ENCODE measurements at places on chromosomes 6 and 20. TPM values are rescaled to one million over a fixed set of nuclear protein-coding genes. Genes with fewer than 3 reads are reported as not detected.

GRCh38 chr6:25942561-25943147 lies 12.2 kb upstream of the SLC17A2 start:
- no peak for DNase-seq
- H3K36me3 ChIP-seq, result no peaks in the 10 kb centered on the region
- no peaks in the 10 kb centered on the region for H3K27me3 ChIP-seq
- H3K27ac ChIP-seq, result no peak overlapping the region
- H3K4me3 ChIP-seq, result no peak overlapping the region

DNA sequence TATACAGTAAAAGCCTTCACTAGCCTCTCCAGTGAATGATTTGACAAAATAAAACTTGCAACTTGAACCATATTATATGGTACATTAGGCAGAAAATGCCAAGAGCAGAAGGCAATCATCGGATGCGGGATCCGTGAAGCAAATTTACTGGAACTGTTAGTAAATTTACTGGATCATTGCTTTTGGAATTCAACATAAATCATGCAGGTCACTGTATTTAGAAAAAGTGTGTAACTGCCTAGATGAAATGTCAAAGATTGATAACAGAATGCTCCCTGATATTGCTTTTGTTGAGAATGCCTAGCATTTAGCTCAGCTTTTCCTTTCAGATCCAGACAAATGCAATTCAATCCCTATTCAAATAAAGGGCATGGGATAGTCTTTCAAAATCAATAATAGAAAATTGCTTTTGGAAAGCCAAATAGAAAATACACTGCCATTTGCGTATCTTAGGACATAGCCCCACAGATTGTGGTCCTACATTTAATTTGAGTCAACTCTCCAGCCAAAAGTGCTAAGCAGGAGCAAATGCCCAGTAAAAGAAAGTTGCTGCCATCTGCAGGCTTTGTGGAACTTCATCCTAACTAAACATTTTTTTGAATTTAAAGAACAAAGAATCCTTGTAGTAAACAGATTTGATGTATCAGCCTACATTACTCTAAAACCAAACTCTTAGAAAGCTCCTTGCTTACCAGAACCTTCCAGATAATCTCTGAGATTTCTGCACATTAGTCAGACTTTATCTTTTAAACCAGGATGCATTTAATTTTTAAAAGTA lies 109.5 kb upstream of the HSF2 start:
- no peak overlapping the region for H3K27ac ChIP-seq
- DNase-seq, result no peak
- H3K4me1 ChIP-seq, result no peaks in the 10 kb centered on the region
- no peaks in the 10 kb centered on the region for H3K36me3 ChIP-seq
- no peaks in the 10 kb centered on the region for H3K27me3 ChIP-seq
- H3K4me3 ChIP-seq, result no peak overlapping the region

DNA sequence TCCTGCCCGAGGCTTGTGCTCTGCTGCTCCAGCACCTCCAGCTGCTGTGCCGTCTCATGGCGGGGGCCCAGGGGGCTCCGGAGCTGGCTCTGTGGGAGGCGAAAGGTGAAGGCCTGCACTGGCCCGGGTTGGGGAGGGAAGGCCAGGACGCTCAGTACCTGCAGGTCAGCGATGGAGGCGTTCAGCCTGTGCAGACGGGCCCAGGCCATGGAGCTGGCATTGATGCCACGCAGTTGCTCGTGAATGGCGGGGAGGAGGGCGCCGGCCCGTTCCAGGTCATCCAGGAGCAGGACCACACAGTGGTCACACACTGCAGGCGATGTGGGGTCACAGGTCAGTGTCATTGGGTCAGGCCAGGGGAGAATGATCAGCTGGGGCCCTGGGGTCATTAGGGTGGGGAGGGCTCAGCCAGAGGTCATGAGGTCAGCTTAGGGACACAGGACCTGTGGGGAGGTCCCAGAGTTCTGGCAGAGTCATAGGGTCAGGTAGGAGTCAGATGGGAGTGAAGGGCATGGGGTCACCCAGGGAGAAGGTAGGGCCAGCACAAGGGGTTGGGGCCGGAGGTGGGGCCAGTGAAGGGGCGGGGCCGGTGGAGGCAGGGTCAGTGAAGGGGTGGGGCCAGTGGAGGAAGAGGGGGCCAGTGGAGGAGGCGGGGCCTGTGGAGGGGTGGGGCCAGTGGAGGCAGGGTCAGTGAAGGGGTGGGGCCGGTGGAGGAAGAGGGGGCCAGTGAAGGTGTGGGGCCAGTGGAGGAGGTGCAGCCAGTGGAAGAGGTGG lies 18.0 kb downstream of the ADRM1 start:
- H3K4me3 ChIP-seq, result no peak overlapping the region
- H3K36me3 ChIP-seq, result no peaks in the 10 kb centered on the region
- no peaks in the 10 kb centered on the region for H3K27me3 ChIP-seq
- DNase-seq, result no peak

- H3K27me3 ChIP-seq, result no peaks in the 10 kb centered on the region
- H3K27ac ChIP-seq, result no peak overlapping the region
- no peaks in the 10 kb centered on the region for H3K4me1 ChIP-seq
Observed at GRCh38 chr6:31896856-31897611, 464 bp downstream of the EHMT2 start.

- H3K27ac ChIP-seq, result no peak overlapping the region
- no peaks in the 10 kb centered on the region for H3K27me3 ChIP-seq
- H3K4me1 ChIP-seq, result no peaks in the 10 kb centered on the region
- DNase-seq, result no peak
- no peaks in the 10 kb centered on the region for H3K36me3 ChIP-seq
Observed at GRCh38 chr6:134979142-134979541, 29.2 kb upstream of the ALDH8A1 start.

- no peak overlapping the region for H3K4me3 ChIP-seq
- no peaks in the 10 kb centered on the region for H3K27me3 ChIP-seq
- no peak for DNase-seq
- H3K27ac ChIP-seq, result no peak overlapping the region
- H3K36me3 ChIP-seq, result no peaks in the 10 kb centered on the region
Observed at GRCh38 chr20:40803381-40803780, 114.3 kb upstream of the MAFB start.

GRCh38 chr6:151803743-151804142 lies 3.7 kb upstream of the ESR1 start:
- no peak for DNase-seq
- H3K36me3 ChIP-seq, result no peaks in the 10 kb centered on the region
- no peak overlapping the region for H3K27ac ChIP-seq
- no peaks in the 10 kb centered on the region for H3K27me3 ChIP-seq
- H3K4me3 ChIP-seq, result no peak overlapping the region

DNA sequence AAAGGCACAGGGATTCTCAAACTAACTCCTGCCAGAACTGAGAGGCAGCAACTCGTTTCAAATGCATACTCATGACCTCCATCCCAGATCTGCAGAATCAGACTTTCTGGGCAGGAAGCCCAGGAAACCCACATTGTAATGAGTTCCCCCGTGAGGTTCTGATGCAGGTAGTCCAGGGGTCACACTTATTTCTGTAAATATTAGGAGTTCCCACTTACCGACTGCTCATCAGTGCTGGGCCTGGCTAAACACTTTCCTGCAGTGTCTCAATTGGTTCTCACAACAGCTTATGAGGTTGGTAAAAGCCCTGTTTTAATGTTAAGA lies 11.6 kb downstream of the DUSP15 start:
- no peaks in the 10 kb centered on the region for H3K4me1 ChIP-seq
- H3K4me3 ChIP-seq, result no peak overlapping the region
- DNase-seq, result no peak
- H3K27ac ChIP-seq, result no peak overlapping the region
- no peaks in the 10 kb centered on the region for H3K36me3 ChIP-seq

DNA sequence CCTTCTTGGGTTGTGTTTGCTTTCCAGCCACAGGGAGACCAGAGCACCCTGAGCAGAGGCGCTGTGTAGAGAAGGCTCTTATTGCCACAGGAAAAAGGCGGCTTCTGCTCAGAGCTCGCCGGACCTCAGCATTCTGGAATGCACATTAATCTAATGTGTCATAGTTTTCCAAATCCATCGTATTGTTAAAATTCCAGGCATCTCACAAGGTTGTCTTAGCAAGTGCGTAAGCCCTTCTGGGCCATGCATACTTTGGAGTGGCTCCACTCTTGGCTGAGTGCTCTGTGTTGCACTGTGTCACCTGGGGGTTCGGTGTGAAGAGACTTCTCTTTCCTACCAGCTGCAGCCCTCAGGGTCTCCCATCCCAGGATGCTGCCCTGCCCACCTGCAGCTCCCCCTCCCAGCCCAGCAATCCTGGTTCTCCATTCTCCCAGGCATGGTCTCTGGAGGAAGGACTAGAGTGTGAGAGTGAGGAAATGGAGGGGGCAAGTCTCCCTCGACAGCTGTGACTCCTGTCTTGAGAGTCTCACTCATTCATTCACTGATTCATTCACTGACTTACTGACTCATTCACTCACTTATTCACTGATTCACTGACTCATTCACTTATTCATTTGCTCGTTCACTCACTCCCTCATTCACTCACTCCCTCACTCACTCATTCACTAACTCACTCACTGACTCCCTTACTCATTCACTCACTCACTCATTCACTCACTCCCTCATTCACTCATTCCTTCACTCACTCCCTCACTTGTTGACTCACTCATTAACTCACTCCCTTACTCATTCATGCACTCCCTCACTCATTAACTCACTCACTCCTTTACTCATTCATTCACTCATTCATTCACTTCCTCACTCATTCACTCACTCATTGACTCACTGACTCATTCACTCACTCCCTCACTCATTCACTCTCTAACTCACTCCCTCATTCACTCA lies 83.7 kb upstream of the MPC1 start:
- no peaks in the 10 kb centered on the region for H3K27me3 ChIP-seq
- H3K27ac ChIP-seq, result peak overlapping the region; percentile 65

DNA sequence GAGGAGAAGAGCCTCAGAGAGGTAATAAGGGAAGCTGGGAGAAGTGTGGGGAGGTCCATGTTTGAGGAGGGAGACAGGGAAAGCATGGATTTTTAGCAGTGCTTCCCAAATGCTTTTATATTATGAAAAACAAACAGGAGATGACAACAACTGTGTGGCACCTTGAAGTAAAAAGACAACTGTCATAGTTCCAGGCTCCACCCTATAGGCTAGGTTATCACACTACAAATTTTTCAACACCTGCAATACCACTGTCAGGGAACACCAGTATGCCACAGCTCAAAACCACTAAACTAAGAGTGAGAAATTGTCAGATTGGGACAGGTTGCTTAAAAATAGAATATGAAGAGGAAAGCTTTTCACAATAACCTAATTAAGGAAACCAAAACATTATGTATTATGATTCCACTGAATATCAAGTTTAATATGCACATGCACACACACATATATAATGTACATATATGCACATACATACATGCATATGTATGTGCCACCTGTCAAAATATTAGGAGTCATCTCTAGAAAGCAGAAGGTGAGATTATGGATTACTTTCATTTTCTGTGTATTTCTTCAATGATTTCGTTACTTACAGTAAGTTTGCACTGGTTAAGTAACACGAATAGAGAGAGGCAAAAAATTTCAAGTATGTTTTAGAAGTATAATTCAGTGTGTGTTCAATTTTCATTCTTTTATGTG lies 261.2 kb downstream of the PTPRK start:
- no peaks in the 10 kb centered on the region for H3K36me3 ChIP-seq
- H3K27ac ChIP-seq, result no peak overlapping the region
- no peak overlapping the region for H3K4me3 ChIP-seq

GRCh38 chr20:23782366-23782983 lies 31.7 kb upstream of the CST1 start:
- no peak overlapping the region for H3K27ac ChIP-seq
- DNase-seq, result no peak
- no peaks in the 10 kb centered on the region for H3K4me1 ChIP-seq
- no peak overlapping the region for H3K4me3 ChIP-seq
- H3K36me3 ChIP-seq, result no peaks in the 10 kb centered on the region

DNA sequence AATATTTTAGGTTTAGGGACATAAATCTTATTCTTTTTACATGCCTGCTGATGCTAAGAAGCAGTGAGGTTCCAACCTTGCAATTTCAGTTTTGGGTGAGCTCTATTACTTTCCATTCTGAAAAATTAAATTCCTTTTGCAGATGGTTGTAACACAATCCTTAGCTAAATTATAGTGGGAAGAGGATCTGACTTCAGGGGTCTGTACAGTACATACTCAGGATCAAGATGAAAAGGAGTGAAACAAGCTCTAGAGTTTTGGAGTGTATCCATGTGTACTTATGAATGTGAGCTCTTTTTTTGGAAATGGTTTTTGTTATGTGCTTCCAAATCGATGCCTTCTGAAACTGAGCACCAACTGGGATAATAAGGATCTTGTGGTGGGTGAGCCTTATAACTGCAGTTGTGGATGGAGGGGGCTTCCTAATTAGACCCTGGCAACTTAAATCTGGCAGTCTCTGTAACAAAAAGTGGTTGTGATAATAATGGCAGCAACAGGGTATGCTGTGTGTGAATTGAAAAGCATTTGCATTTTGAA lies 218.8 kb upstream of the MAP3K7 start:
- H3K4me1 ChIP-seq, result no peaks in the 10 kb centered on the region
- no peak for DNase-seq
- H3K27me3 ChIP-seq, result no peaks in the 10 kb centered on the region
- H3K27ac ChIP-seq, result no peak overlapping the region
- H3K36me3 ChIP-seq, result no peaks in the 10 kb centered on the region
- no peak overlapping the region for H3K4me3 ChIP-seq

- H3K4me1 ChIP-seq, result peaks cover 5% of the 10 kb centered on the region
- peaks cover 1% of the 10 kb centered on the region for H3K27me3 ChIP-seq
- H3K36me3 ChIP-seq, result no peaks in the 10 kb centered on the region
- no peak for DNase-seq
- no peak overlapping the region for H3K4me3 ChIP-seq
- H3K27ac ChIP-seq, result no peak overlapping the region
Observed at GRCh38 chr6:167843023-167843422, 16.3 kb downstream of the AFDN start.

- H3K27me3 ChIP-seq, result no peaks in the 10 kb centered on the region
- no peak overlapping the region for H3K4me3 ChIP-seq
- no peak overlapping the region for H3K27ac ChIP-seq
- H3K36me3 ChIP-seq, result no peaks in the 10 kb centered on the region
- H3K4me1 ChIP-seq, result no peaks in the 10 kb centered on the region
Observed at GRCh38 chr20:31923388-31924331, 28.2 kb downstream of the PDRG1 start.

DNA sequence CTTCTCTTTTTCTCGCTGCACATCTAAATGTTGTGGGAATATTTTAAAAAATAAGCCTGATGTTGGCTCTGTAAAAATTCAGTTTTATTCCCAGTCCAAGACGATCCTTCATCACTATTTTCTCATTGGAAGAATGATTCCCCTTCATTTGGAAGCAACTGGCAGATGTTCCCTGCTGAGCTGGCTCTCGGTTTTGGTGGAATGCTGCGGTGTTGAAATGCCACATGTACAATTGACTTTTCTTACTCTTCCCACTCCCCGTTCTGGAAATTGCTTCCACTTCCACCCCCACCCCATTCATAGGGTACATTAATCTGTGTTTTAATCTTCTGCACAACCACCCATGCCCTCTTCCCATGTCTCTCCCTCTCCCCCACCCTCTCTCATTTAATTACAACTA lies 496.3 kb upstream of the MAP3K7 start:
- H3K4me3 ChIP-seq, result no peak overlapping the region
- DNase-seq, result no peak
- H3K27me3 ChIP-seq, result no peaks in the 10 kb centered on the region

ADAT2 gene
- total RNA-seq, result 9.1 TPM

GTSF1L gene
- total RNA-seq, result not detected

TBXT gene
- total RNA-seq, result not detected

SDHAF4 gene
- 7.9 TPM for total RNA-seq

CPXM1 gene
- 3.7 TPM for total RNA-seq

TULP1 gene
- total RNA-seq, result not detected

OOEP gene
- not detected for total RNA-seq

SLC22A2 gene
- 1.1 TPM for total RNA-seq

Data from aorta (tissue), 5 donors.